Ovary (tissue), 10 donors: ENCODE measurements at places on chromosomes 11 and 22. TPM values are rescaled to one million over a fixed set of nuclear protein-coding genes. Genes with fewer than 3 reads are reported as not detected.

DNA sequence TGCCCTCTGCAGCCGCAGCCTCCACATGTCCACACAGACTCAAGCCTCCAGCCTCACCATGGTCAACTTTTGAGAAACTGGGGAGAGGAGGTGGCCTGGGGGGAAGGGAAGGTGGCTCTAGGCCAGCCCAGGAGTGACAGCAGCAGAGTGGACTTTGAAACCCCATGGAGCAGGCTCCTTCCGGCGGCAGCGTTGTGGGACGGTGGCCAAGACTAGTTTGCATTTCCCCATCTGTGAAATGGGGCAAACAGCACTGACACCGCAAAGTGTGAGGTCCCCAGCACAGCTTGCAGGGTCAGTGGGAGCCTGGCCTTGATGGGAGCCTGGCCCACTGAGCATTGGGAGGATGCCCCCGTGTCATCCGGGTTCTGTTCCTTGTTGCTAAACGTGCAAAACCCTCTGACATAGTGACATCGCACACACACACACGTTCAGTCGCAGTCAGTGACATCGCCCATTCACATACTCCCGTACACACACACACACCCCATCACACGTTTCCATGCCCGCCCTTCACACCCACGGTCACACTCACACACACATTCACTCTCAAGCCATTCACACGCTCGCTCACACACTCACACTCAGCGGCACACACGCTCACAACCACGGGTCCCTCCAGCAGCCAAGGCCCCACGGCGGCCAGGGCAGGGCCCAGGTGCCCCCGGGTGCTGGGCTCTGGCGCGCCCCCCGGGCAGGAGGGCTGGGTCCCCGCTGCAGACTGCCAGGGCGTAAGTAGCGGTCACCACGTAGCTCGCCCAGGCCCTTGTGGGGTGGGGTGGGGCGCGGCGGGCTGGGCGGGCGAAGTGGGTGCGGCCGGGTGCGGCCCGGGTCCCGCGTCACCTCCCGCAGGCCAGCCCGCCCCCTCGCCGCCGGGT lies 585 bp downstream of the CYB5R3 start:
- H3K4me3 ChIP-seq, result peak overlapping the region; percentile 93
- peak; percentile 55 for DNase-seq
- no peaks in the 10 kb centered on the region for H3K36me3 ChIP-seq
- no peaks in the 10 kb centered on the region for H3K27me3 ChIP-seq

DNA sequence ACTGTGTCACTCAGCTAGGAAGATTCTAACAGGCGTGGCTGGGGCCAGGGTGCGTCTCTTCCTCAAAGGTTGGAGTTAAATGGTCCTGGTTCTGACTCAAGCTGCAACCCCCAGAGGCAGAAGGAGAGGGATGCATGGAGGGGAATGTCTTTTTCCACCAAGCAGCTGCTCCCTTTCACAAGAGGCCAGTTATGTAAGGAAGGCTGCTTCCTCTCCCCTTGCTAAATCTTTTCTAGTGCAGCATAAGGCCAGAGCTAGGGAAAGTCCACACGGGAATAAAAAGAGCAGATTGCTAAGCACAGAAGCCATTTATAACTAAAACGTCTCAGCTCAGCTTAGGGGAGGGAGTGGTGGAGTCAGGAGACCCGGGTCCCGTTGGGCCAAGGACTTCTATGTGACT lies 10.0 kb downstream of the PVALB start:
- no peaks in the 10 kb centered on the region for H3K4me1 ChIP-seq
- no peak overlapping the region for H3K27ac ChIP-seq
- no peak for DNase-seq
- no peak overlapping the region for H3K4me3 ChIP-seq
- H3K36me3 ChIP-seq, result no peaks in the 10 kb centered on the region

- H3K36me3 ChIP-seq, result no peaks in the 10 kb centered on the region
- H3K27ac ChIP-seq, result no peak overlapping the region
- peaks cover 4% of the 10 kb centered on the region for H3K4me1 ChIP-seq
Measured at GRCh38 chr11:76621466-76621865, 49.1 kb downstream of the LRRC32 start.

GRCh38 chr22:36734171-36735058 lies 30.9 kb upstream of the CACNG2 start:
- H3K36me3 ChIP-seq, result no peaks in the 10 kb centered on the region
- H3K27me3 ChIP-seq, result no peaks in the 10 kb centered on the region
- no peak overlapping the region for H3K27ac ChIP-seq
- no peaks in the 10 kb centered on the region for H3K4me1 ChIP-seq

DNA sequence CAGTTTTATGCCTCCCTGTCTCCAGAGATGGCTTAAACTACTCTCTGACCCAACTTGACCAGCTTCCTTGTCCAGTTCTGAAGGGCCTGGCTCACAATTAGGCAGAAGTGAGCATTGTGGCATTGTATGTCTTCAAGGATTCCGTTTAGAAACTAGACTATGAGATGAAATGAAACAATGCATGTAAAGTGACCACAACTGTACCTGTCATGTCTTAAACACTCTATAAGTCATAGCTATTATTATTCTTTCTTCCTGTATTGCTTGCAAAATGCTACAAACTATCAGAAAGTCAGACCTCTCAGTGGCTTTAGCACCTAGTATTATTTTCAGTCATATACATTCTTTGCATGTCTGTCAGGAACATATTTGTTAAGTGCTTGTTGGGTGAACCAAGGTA lies 127.9 kb upstream of the MTMR2 start:
- DNase-seq, result no peak
- no peak overlapping the region for H3K4me3 ChIP-seq
- H3K4me1 ChIP-seq, result peaks cover 10% of the 10 kb centered on the region
- H3K27me3 ChIP-seq, result no peaks in the 10 kb centered on the region
- no peaks in the 10 kb centered on the region for H3K36me3 ChIP-seq

DNA sequence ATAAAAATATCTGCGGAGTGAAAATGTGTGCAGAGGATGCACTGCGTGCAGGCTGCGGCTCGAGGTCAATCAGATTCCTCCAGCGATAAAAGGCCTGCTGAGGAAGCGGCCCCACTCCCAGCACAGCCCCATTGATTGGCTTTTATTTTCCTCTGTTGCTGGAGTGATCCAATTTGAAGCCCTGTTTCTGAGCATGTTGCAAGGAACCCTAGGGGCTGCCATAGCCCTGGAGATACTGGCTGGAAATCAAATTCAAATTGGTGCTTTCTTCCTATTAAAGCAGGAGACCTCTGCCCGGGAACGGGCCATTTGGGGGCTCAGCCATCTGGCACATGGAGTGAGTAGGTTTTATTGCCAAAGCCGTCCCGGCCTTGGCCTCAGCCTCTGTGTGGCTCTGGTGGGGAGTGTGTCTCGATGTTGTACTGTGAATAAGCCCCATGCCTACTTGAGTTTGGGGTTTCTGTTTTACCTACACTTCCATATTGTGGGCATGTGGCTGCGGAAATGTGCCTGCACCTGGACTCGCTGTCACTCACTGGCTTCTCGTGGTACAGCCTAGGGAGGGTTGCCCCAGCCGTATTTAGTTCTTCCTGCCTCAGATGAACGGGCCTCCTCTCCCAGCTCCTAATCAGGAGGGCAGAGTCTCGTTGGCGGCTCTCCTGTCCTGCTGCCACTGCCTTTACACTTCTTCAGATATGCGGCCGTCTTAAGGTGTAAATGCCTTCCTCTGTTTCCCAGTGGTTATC lies 25.6 kb downstream of the PARVB start:
- H3K27ac ChIP-seq, result no peak overlapping the region
- peaks cover 7% of the 10 kb centered on the region for H3K4me1 ChIP-seq
- DNase-seq, result peak; percentile 53

DNA sequence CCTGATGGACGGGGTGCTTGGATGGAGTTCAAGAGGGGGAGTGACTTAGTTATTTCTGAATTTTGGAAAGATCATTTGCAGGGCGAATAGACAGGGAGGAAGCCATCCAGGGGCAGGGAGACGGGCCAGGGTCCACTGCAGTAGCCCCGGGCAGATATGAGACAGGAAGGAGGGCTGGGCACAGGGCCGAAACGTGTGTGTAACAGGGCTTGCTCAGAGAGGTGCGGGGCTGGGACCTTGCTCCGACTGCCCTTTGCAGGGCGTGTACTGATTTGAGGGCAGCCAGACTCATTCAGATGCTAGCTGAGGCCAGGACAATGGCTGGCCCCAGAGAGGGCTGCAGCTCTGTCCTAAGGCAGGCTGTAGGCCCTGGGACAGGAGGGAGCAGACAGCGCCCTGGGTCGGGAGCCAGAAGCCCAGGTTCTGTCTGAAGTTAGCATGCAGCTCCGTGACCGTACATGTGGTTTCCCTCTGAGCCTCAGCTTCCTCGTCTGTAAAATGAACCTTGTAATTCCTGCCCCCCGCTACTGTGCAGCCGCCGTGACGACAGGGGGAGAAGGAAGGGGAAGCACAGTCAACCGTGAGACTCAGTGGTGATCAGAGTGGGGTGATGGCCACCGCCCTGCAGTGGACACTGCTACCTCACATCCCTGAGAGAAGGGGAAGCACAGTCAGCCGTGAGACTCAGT lies 103.4 kb downstream of the PHF21B start:
- no peaks in the 10 kb centered on the region for H3K36me3 ChIP-seq
- DNase-seq, result no peak
- no peak overlapping the region for H3K4me3 ChIP-seq
- H3K27me3 ChIP-seq, result no peaks in the 10 kb centered on the region
- no peak overlapping the region for H3K27ac ChIP-seq
- H3K4me1 ChIP-seq, result no peaks in the 10 kb centered on the region

GRCh38 chr22:39117585-39118191 lies 20.6 kb downstream of the APOBEC3H start:
- no peak overlapping the region for H3K27ac ChIP-seq
- peak; percentile 48 for DNase-seq
- no peak overlapping the region for H3K4me3 ChIP-seq
- H3K27me3 ChIP-seq, result no peaks in the 10 kb centered on the region
- no peaks in the 10 kb centered on the region for H3K4me1 ChIP-seq

DNA sequence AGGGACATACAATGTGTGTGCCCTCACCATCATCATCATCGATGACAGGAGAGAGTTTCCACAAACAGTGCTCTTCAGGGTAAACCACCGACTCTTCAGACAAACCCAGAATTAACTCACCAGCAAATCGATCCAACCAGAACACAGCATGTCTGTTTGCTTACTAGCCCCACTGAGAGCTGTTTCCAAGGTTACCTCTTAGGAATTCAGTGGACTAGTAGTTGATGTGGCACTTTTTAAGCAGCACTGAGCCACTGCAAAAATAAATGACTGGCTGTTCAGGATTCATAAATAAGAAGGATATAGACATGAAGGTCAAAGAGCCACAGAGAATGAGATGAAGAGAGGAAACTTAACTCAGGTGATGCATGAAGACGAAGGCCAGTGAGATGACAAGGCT lies 83.1 kb downstream of the PARVA start:
- H3K4me1 ChIP-seq, result peaks cover 29% of the 10 kb centered on the region
- H3K27me3 ChIP-seq, result no peaks in the 10 kb centered on the region
- DNase-seq, result no peak
- H3K27ac ChIP-seq, result no peak overlapping the region

DNA sequence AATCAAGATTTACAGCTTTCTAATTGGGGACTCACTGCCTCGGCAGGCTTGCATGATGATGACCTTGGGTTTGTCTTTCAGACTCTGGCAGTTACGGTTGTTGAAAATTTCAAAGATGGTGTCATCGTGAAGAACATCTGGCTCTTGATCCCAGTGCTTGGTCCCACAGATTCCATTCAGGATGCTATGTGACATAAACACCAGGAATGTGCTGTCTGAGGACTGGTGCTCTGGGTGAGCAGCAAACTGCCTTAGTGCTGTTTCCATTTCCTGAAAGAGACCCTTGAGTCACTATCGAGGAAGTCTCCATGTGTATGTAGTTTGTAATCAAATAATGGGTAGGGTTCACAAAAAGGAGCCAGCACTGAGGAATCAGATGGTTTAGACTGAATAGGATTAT lies 7.1 kb downstream of the CASP12 start:
- peaks cover 16% of the 10 kb centered on the region for H3K4me1 ChIP-seq
- H3K36me3 ChIP-seq, result no peaks in the 10 kb centered on the region
- H3K4me3 ChIP-seq, result no peak overlapping the region
- no peaks in the 10 kb centered on the region for H3K27me3 ChIP-seq

DNA sequence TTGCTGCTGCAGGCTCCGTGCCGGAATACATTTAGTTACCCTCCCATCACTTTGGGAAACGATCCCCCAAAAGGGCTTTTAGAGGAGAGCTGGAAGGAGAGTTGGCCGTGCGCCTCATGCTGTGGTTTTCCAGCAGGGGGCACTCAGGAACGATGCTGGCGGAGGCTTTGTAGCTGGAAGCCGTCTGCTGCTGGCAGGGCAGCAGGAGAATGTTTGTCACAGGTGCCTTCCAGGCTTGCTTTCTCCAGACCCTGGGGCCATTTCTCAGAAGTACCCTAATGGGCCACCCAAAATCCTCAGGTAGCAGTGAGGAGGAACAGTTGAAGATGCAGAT lies 30.0 kb upstream of the CABP7 start:
- peaks cover 11% of the 10 kb centered on the region for H3K4me1 ChIP-seq
- H3K27me3 ChIP-seq, result no peaks in the 10 kb centered on the region
- no peaks in the 10 kb centered on the region for H3K36me3 ChIP-seq
- DNase-seq, result peak; percentile 62

DNA sequence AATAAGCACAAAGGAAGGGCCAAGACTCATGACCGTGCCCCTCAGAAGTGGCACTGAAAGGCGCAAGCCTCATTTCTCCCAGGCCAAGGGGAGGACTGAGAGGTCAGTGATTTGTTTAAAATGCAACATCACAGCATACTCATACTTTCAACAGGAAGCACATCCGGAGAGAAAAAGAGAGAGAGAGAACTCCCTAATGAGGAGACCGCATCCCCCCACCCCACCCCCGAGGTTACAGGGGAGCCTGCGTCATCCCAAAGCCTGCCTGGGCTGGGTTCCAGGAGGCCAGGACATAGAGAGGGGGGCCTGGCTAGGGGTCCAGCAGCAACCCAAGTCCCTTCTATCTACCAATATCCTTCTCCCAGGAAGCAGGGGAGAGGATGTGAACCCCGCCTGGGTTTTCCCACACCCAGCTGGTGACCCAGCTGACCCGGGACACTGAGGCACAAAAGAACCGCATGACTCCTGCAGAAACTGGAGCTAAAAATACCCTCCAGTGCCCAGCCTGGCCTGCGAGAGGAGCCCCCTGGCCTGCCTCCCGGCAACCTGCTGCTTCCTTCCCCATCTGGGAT lies 3.8 kb downstream of the CSNK1E start:
- no peaks in the 10 kb centered on the region for H3K27me3 ChIP-seq
- peak; percentile 95 for DNase-seq
- H3K4me3 ChIP-seq, result peak overlapping the region; percentile 59
- peaks cover 27% of the 10 kb centered on the region for H3K4me1 ChIP-seq
- no peaks in the 10 kb centered on the region for H3K36me3 ChIP-seq

- no peak for DNase-seq
- peaks cover 2% of the 10 kb centered on the region for H3K4me1 ChIP-seq
- H3K27me3 ChIP-seq, result no peaks in the 10 kb centered on the region
- no peaks in the 10 kb centered on the region for H3K36me3 ChIP-seq
Measured at GRCh38 chr11:9399466-9399865, 15.0 kb downstream of the IPO7 start.

DNA sequence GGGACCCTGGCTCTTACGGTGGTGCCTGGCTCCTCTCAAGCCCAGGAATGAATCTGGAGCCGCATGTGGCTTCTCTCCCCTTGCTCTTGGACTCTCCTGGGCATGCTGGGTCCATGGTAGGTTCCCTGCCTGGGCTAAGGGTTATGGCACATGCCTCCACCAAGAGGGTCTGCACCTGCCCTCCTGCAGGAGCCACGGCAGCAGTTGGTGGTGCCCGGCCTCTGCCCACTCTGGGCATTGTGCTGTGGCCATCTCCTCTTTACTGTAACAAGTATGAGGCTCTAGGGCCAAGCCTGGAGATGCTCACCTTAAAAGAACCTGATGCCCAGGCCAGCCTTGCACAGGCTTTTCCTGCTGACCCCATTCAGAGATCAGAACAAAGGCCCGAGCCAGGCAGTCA lies 104.0 kb upstream of the PITPNB start:
- H3K27me3 ChIP-seq, result no peaks in the 10 kb centered on the region
- H3K4me1 ChIP-seq, result peaks cover 14% of the 10 kb centered on the region
- no peak overlapping the region for H3K4me3 ChIP-seq
- DNase-seq, result peak; percentile 3

Gene ZNF214
- polyA plus RNA-seq, result 3.2 TPM

Gene XKR3
- not detected for polyA plus RNA-seq

Gene APOL6
- polyA plus RNA-seq, result 18.6 TPM

Gene NPAT
- polyA plus RNA-seq, result 8.7 TPM

Gene MRGPRF
- polyA plus RNA-seq, result 8.6 TPM
